ENCODE measurements at places on chromosomes 7 and 10. TPM values are rescaled to one million over a fixed set of nuclear protein-coding genes. Genes with fewer than 3 reads are reported as not detected.

DNA sequence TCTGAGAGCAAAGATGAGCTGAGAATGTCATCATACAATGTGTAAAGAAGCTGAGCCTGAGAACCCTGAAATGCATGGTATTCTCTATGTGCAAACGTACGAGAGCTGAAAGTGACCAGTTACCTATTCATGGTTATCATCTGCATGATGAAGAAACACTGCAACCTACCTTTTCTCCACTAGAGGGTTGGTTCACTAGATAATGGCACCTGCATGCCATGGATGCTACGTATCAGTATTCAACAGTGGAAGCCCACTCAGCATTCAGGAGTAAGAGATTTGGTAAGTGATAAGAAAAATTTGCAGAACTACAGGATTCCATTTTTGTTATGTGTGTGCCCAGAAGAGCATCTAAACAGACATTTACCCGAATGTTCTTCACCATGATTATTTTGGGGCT lies 145.4 kb downstream of the PTPRN2 start:
- DNase-seq, result no peak

XRCC2 gene
- polyA plus RNA-seq, result 1.6 TPM

HYAL4 gene
- polyA plus RNA-seq, result not detected

GRCh38 chr10:88623835-88624234 lies 37.3 kb downstream of the LIPJ start:
- no peak for DNase-seq

AKR1D1 gene
- polyA plus RNA-seq, result not detected

OPN1SW gene
- not detected for polyA plus RNA-seq

STOX1 gene
- polyA plus RNA-seq, result not detected

WEE2 gene
- polyA plus RNA-seq, result not detected

IQUB gene
- polyA plus RNA-seq, result 0.05 TPM

ENTPD7 gene
- 13.6 TPM for polyA plus RNA-seq

GIMAP2 gene
- 0.13 TPM for polyA plus RNA-seq

- DNase-seq, result no peak
Observed at GRCh38 chr10:6342096-6342685, 139.5 kb downstream of the PFKFB3 start.

TIMM23 gene
- polyA plus RNA-seq, result 107 TPM

GRCh38 chr7:47336472-47337425 lies 245.2 kb downstream of the TNS3 start:
- no peak for DNase-seq

GARIN1A gene
- 0.67 TPM for polyA plus RNA-seq
